Activated CD4-positive, alpha-beta T cell treated with anti-CD3 and anti-CD28 coated beads, Interleukin-2, amount 50 U/mL, for 1 hour (primary cell): ENCODE measurements at places on chromosomes 7 and 10.

DNA sequence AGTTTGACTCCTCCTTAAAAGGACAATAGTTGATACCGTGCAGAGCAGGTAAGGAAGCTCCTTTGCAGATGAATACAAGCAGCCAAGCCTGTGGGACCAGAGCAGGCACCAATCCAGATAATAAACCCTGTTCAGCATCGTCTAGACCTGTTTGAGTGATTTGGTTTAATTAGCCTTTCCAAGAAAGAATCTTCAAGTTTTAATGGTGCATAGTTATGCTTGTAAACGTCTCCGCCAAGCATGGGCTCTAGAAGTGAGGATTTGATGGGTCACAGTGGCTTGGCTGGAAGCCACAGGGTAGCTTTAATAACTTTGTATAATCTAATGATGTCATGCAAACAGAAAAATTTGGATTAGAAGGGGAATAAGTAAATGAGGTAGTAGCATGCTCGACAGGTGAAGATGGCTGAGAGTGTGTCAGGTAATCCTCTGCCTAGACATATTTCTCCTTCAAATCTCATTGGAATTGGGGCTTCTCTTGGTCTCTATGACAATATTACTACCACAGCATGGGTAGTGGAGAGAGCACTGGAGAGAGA, 188.4 kb downstream of the DYNC1I1 start:
- no peak for DNase-seq

- no peak for DNase-seq
These were observed 457.2 kb downstream of the ARL4A start for GRCh38 chr7:13144673-13145072.

DNA sequence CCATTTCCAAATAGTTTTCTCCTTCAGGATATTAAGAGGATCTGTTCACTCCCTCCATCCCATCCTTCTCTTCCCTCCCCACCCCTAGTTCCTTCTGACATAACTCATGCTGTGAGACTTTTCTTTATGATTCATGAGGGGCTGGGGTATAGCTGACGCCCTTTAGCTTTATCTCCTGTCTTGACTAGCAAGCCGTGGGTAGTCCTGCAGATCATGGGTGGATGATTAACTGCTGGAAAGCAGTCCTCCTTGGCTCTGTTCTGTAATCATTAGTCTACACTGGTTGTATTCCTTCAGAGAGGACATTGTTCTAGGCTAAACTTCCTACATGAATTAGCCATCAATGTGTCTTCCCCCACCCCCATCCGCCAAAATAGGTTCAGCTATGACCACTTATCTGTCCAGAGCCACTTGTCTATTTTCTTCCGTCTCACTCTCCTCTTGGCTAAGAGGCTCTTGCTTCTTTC, 135.4 kb downstream of the LRRC4 start:
- no peak for DNase-seq

- no peak for DNase-seq
These were observed 51.1 kb downstream of the SPOCK2 start for GRCh38 chr10:72037266-72037665.

- no peak for DNase-seq
These were observed 22.1 kb downstream of the ATP6V1F start for GRCh38 chr7:128884561-128885369.

GRCh38 chr7:82697897-82698296, 254.3 kb upstream of the CACNA2D1 start:
- DNase-seq: no peak
